HFFc6 (cell line): ENCODE measurements at places on chromosomes 11 and 22.

DNA sequence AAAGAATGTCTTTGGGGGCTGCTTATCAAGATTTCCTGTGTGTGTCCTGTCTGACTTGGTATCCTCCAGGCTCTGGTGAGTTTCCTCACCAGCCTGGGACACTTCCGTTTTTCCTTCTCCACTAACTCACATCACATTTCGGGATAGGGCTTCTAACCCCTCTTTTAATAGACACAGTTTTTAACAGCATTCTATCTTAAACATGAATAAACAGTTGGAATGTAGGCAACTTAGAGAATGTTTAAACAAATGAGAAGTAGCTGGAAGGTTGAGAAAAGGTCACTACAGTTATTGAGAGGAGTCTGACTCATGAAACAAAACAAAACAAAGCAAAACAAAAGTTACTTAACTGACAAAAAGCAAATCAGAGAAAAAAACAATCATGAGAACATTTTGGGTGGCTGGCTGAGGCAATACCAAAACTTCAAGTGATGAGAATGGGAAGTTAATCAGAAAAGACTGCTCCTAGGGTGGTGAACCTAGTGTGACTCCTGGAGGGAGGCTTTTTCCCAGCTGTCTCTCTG, 64.7 kb upstream of the CTSC start:
- DNase-seq, result peak; percentile 83

DNA sequence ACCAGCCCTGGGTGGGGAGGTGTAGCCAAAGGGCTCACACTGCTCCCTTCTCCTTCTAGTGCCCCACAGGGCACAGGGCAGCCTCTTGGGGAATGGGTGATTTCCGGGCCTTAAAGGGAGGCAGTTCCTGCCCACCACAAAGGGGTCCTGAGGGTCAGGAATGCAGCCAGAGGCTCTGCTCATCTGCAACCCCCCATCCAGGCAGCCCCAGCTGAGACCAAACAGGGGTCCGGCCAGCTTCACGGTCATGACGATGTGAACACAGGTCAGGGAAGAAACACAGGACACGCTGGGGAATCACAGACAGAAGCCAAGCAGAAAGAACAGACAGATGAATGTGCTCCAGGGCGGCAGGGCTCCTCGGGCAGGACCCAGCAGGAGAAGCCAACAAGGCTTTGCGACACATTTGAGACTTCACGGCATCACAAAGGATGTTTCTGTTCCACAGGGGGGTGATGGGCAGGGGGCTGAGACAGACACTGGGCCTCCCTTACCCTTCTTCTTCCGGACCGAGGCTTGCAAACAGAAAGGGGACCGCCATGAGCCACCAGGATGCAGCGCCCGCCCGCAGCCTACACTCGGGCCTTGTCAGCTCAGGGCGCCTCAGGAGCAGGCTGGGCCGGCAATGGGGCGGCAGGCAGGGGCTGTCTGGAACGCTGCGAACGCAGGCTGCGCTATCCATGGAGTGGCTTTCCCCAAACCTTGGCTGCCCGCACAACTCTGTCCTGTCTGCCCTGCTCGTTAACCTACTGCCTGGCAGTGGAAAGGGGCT, 101.9 kb downstream of the CTTN start:
- no peak for DNase-seq

DNA sequence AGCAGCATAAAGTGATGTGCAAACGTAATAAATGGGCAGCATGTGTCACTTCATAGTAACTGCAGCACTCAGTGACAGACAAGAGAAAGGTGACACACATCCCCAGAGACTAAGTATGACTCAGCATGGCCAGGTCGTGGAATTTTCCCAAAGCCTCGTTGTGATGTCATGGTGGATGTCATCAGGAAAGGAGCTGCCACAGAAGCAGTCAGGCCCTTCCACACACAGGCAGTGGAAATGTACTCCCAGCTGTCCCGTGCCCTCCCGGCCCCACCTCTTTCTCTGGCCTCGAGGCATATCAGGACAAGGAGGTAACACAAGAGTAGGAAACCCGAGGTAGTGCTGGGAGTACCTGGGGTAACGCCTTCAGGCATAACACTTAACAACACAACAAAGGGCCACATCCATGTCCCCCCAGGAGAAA, 8.1 kb downstream of the PC start:
- peak; percentile 92 for DNase-seq

- DNase-seq, result no peak
These were observed 310 bp downstream of the TCF20 start for GRCh38 chr22:42270176-42270509.

DNA sequence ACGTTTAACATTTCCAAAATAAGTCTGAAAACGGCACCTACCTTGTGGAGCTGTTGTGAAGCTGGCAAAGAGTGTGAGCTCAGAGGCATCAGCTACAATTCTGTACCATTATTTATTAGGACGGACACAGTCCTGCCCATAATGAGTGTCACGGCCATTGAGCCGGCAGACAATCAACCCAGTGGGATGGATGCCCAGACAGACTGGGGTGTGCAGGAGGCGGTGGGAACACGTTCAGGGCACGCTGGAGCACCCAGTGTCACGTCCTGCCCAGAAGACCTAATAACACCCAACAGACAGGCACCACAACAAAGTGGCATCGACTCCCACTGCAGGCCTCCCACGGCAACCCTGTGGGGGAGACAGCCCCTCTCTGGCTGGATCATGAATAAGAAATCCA, 34.5 kb downstream of the TPST2 start:
- DNase-seq, result no peak

- no peak for DNase-seq
These were observed 258.1 kb downstream of the C11orf87 start for GRCh38 chr11:109680127-109680526.

DNA sequence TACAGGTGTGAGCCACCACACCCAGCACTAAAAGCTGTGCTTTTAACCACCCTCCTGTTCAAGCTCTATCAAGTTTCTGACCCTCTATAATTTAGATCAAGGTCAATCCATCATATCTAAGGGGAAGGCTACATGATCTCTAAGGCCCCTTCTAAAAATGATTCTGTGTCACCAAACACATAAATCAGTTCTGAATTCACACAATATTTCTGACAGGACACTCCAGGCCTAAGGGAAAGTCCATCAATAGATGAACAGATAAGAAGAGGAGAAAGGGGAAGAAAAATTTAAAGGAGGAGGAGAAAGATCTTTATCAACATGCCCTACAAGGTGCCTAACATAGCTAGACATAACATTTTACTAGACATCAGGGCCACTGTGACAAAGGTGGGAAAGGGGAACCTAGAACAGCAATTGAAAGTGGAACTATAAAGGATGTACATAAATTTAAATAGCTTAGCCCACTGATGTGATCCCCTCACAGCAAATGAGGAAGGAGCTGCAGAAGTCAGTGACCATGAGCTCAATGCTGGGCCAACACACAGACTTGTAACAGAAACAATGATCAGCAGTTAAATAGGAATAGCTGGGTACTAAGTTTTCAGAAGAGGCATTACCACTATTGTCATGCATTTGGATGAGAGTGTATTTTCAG, 4.7 kb downstream of the PRCP start:
- DNase-seq, result no peak

DNA sequence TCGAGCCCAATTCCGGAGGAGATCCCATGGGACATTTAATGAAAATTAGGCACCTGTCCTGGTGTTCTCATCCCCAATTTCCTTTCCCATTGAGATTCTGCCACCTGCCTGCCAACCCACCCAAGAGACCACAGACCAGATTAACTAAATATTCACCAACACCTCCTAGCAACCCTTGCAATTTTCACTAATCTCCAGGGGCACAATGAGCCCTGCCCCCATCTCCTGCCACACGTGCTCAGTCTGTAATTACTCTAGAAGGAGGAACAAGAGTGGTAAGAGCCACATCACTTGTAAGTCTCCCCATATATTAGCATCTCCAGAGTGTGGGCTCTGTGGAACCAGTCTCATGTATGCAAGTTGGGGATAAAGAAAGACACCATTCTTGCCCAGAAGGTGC, 38.0 kb downstream of the IL18BP start:
- DNase-seq, result no peak

- no peak for DNase-seq
These were observed 85.2 kb downstream of the TSPAN18 start for GRCh38 chr11:44811841-44812448.

GRCh38 chr11:76747153-76747914, 35.8 kb upstream of the TSKU start:
- DNase-seq, result no peak

DNA sequence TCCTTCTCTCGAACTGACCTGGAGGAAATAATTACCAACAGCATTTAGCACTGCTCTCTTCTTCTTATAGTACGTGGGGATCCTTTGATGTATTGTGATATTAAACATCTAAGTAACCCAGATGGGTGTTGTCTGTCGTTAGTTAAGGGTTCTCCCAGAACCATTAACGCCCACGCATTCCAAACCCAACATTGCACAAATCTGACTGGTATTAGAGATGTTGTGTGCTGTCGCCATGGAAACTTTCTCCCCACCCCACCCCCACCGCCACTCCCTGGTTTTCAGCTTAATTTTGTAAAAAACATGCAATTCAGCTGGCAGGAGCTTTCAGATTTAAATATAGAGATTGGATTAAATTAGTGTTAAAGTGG, 1495.2 kb downstream of the TBC1D22A start:
- DNase-seq, result no peak

DNA sequence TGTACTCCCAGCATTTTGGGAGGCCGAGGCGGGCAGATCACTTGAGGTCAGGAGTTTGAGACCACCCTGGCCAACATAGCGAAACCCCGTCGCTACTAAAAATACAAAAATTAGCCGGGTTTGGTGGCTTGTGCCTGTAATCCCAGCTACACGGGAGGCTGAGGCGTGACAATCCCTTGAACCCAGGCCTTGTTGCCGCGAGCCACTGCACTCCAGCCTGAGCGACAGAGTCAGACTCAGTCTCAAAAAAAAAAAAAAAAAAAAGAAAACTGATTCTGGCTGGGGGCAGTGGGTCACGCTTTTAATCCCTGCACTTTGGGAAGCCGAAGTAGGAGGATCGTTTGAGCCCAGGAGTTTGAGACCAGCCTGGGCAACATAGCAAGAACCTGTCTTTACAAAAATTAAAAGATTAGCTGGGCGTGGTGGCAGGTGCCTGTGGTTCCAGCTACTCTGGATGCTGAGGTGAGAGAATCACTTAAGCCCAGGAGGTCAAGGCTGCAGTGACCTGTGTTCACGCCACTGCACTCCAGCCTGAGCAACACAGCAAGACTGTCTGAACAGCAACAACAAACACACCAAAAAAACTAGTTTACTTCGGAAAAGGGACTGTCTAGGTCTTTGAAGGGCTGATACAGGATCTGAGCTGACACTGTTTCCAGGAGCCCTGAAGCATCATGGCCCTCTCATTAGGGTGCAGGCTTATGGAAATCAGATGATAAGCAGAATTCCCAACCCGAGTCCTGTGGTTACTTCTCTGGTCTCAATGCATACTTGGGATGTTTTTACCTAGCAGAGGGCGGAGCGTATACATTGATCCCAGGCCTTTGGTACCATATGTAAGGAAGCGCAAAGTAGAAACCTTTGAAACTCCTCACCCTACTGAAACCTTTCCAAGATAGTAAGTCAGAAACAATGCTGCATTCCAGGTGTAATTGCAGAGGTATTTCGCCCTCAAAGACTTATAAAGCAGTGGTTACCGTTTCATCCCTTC, 1.8 kb upstream of the CHKB start:
- DNase-seq, result no peak

- no peak for DNase-seq
These were observed 10.2 kb downstream of the SLC25A1 start for GRCh38 chr22:19168088-19168890.

GRCh38 chr11:107257710-107258109, 199.9 kb downstream of the CWF19L2 start:
- no peak for DNase-seq

DNA sequence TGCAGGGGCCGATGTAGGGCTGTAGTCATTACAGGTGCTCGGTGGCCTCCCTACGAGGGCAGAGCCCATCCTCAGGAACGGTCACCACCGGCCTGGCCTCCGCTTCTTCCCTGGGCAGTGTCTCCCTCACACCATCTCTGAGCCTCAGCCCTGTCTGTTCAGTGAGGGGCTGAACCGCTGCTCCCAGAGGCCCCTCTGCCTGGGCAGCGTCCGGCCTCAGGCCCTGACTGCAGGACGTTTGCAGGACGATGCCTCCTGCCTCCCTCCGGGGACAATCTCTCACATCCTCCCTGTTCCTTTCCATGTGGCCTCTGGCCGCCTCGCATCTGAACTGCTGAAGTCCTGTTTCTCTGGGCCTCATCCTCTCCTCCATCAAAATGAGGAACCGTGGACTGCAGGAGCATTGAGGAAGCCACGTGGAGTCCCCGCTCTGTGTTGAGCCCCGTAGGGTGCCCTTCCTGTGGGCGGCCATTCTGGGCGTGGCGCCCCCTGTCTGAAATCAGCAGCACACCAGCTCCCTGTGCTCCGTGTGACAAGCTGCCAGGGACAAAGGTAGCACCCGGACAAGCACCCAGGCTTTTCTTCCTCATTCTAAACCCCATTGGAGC, 933.5 kb downstream of the BRD1 start:
- no peak for DNase-seq

DNA sequence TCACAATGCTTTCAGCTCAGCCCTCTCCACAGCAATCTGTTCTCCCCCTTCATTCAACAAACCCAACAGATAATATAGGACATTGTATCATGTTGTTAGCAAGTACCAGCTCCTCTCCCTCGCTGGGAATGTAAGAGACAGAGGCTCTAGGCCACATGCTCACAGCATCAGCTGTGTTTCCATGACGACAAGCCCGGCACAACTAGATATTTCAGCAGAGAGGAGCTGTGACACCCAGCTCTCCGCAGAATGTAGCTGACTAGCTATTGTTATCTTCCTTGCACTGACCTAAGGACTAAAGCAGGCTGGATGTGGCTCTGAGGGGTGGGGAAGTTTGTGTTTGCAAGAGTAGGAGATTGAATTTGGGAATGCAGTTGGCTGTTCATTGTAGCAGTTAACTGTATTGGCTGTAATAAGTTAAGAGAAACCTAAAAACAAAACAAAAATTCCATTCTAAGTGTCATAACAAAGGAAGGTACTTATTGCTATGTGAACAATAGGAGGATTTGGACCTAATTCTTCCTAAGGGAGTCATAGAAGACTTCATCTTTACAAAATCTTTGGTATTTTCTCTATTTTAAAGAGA, 28.0 kb upstream of the RRAS2 start:
- peak; percentile 77 for DNase-seq
